ENCODE measurements at places on chromosomes 3 and 15.

DNA sequence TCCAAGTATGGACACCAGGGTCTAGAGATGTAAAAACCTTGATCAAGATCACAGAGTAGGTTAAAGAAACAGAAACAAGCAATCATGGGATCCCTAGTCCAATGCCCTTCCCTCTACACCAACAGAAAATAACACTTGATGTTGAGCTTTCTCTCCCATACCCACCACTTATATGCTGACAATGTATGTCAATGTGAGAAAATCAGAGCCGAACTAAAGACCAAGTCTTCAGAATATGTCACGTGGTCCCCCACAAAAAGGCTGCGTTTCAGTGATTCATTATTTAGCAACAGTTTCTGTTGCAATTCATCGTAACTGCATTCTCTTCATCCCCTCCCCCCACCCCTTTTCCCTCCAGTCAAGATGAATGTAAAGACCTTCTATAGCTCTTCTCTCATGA lies 278.9 kb upstream of the STT3B start:
- DNase-seq, result no peak

- no peak for DNase-seq
Measured at GRCh38 chr3:160105907-160106584, 117.4 kb downstream of the IL12A start.

GRCh38 chr3:71903936-71904335 lies 119.0 kb upstream of the PROK2 start:
- no peak for DNase-seq

GRCh38 chr3:22777834-22778233 lies 425.3 kb upstream of the UBE2E2 start:
- no peak for DNase-seq

DNA sequence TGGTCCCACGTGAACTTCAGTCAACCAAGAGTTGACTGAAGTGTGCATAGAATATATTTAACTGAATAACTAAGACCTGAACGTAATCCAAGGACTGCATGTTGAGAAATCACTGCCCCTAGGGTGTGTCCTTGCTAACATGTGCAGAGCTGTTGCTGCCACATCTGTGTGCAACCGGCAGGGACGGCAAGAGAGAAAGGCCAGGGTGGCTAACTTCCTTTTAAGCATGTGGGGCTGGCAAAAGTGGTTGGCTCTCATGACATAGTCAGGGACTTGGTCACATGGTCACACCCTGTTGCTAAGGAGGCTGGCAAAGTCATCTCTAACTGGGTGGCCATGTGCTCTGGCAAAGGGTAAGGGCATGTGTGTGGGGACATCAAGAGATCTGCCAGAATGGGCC lies 52.4 kb downstream of the GASK1A start:
- no peak for DNase-seq

Data from esophagus squamous epithelium (tissue), 5 donors.